ENCODE measurements at places on chromosomes 4 and X. TPM values are rescaled to one million over a fixed set of nuclear protein-coding genes. Genes with fewer than 3 reads are reported as not detected.

The SCML2 gene
- total RNA-seq, result 2.1 TPM

DNA sequence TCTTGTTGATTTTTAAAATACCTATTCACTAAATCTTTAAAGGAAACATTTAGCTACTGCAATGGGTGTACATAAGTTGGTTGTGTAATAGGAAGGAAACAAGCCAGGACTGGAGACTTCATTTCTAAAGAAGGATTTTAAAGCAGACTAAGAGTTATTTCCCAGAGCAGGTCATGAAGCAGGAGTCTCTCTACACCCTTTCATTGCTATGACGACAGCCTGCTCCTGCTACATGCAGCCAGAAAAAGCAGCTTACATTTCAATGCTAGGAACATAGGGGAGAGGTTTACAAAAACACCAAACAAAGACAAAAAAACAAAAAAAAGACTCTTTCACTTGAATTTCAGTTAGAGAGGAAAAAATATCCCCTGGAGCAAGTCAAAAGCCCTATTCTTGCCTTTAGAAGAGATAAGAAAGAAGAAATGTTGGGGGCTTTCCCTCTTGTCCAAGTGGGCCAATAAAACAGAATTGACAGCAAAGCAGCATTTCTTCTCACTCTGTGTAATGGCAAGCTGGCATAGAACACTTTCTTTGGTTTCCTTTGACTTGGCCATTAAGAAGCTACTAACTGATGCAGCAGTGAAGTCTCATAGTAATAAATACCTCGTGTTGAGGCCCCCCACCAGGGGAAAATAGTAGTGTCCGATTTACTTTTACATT, 3.4 kb downstream of the SPARCL1 start:
- DNase-seq, result no peak

The MAGEA2B gene
- not detected for total RNA-seq

DNA sequence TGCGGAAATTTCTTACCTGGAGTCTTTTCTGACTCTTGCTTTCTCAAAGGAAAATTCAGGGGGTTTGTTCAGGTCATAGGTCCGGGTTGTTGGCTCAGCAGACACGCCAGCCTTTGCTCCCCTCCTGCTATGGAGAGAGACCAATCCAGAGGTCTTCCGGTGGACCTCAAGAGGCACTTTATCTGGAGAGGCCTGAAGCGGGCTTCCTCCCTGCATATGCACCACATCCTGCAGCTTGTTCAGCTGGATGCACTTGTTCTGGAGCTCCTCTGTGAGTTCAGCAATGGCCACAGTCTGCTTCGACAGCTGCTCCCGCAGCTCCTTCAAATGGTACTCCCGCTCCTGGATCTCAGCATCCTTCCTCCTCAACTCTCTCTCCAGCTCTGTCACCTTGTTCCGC, 10.5 kb downstream of the PRKG2 start:
- DNase-seq, result no peak

GRCh38 chrX:46328133-46328532, 217.1 kb downstream of the ZNF674 start:
- DNase-seq, result no peak

DNA sequence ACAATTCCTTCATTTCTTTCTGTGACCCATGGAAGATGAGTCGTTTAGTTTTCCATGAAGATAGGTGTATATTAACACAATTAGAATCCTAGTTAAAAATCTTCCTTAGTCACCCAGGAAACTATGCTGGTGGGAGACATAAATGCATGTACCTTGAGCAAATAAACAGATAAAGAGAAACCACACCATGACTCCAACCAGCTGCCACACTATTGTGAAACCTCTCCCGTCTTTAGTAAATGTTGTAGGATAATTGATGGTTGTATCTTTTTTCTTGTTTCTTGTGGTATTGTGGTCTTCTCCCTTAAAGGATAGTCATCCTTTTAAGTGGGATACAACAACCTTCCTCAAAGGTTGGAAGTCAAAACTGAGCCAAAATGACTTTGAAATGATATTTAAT, 103.8 kb upstream of the LEF1 start:
- DNase-seq, result no peak

The ADH1C gene
- 79.9 TPM for total RNA-seq

The FAM241A gene
- 23.2 TPM for total RNA-seq

The RTL3 gene
- not detected for total RNA-seq

GRCh38 chr4:138609943-138610350, 367.8 kb upstream of the SLC7A11 start:
- DNase-seq, result no peak

The HSPA4L gene
- total RNA-seq, result 3.2 TPM

GRCh38 chr4:153466949-153467896, 1.1 kb downstream of the TMEM131L start:
- no peak for DNase-seq

DNA sequence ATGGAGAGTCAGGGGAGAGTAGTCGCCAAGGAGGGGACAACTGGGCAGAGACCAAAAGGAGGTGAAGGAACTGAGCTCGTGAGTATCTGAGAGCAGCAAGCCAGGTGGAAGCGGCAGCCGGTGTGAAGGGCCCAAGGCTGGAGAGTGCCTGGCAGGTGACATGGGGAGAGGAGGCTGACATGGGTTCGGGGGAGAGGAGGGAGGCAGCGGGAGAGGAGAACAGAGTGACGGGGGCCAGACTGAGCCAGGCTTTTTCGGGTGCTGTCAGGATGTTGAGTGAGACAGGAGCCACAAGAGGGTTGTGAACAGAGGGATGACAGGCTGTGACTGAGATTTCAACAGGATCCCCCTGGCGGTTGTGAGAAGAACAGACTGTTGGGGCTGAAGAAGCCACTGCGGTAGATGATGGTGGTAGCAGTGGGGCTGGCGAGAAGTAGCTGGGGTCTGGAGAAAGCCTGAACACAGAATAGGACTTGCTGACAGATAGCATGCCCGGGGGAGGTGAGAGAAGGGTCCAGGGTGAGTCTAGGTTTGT, 5.7 kb downstream of the ELK1 start:
- peak; percentile 81 for DNase-seq

The AFF2 gene
- 6.0 TPM for total RNA-seq

DNA sequence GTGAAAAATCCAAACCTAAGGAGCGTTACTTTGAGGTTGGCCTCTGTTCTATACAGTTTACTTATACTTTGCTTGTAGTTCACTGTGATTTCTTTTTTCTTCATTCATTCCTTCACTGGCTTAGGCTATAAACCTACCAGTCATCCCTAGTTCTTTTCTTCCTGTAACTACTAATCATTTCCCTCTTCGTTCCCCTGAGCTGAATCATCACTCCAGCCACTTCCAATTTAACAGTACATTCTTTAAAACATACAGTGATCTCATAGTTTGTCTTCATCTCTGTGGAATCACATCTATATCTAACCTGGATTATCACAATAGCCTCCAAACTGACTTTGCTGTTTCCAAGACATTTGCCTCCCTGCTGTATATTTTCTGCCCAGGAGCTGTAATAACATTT, 25.2 kb upstream of the NPFFR2 start:
- DNase-seq, result no peak

DNA sequence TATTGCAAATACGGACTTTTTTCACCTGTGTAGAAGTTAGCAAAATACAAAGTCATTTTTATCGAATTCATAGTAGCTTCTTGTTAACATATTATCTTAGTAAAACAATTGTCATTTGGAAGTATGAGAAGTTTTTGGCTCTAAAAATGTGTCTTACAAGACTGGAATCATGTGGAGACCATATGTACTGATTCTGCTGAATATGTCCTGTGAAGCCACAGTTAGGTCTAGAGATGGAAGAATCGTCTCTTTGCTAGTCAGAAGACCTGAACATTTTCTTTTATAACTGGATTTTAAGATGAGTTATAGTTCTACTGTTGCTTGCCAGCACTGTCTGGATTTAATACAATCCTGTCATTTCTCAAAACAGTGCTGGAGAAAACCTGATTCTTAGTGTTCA, 29.0 kb downstream of the TMEM165 start:
- DNase-seq, result no peak

DNA sequence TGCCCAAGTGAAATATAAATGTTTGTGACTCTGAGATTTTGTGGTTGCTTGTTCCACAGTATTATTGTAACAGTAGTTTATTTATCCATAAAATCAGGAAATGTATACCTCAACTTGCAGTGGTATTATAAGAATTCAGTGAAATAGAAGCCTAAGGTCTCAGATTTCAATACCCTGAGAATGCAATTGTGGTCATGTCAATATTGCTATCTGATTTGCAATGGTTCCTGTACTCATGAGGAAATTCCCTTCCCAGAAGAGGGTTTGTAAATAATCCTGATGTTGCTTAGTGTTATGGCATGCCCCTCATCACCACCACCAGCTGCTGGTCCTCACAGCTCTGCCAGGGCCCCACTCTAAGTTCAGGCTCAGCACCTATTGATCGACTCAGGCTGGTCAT, 67.8 kb downstream of the SLC34A2 start:
- DNase-seq, result no peak

DNA sequence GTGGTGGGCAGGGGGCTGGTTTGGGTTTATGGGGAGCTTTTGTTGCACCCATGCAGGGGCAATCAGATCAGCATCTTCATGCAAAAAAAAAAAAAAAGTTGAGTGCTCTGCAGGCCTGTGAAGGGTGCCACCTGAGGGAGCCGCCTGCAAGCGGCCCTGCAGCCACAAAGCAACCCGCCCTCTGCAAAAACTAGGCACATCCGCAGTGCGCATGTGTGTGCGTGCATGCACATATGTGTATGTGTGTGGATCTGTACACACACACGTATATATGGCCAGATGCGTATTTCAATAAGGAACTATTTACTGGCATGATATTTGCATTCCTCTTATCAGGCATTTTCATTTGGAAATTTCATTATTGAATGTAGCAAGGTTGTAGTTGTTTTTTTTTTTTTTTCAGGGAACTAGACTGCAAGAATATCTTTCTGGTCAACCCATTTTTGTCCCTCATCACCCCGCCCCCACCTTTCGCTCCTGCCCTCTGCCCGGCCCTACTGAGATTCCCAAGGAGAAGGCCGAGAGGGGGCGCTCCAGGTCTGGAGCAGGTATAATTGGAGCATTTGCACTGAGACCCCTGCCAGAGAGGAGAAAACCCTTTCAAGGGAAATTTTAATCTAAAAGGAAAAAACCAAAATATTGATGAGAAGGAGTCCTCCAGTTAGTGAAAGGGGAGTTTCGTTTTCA, 18.1 kb downstream of the CCNQ start:
- DNase-seq, result no peak

The RHOH gene
- total RNA-seq, result 3.9 TPM

- no peak for DNase-seq
Measured at GRCh38 chr4:110119880-110120279, 78.5 kb downstream of the ELOVL6 start.

DNA sequence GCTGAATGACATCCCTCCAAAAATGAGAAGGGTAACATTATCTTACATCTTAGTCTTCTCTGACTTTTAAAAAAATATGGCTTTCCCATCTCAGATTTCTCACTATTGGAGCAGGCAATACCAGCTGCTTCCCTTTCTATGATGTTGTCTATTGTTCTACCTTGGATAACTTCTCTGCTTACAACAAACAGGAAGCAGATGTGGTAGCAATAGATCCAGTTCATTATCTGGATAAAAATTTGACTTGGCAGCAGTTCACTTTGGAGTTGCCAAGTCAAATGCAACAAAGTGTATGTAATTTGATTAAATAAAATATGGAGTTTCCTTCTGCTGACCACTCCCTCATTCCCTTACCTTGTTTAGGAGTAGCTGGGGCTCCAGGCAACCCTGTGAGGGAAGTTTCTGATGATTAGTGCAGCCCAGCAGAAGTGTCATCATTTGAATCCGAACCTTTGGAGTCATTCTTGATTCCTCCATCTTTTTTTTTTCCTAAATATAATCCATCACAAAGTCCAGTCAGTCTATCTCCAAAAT, 72.0 kb upstream of the GPRIN3 start:
- DNase-seq, result no peak

The ADRA2C gene
- total RNA-seq, result 8.6 TPM

- DNase-seq, result no peak
Measured at GRCh38 chr4:15488658-15489470, 19.2 kb downstream of the CC2D2A start.

GRCh38 chrX:46626566-46626965, 53.0 kb downstream of the CHST7 start:
- DNase-seq, result no peak

- peak; percentile 9 for DNase-seq
Measured at GRCh38 chrX:9522378-9523155, 57.7 kb downstream of the TBL1X start.

All from mesenteric fat pad (tissue), 1 donor.